ENCODE measurements at places on chromosomes 5 and 9. TPM values are rescaled to one million over a fixed set of nuclear protein-coding genes. Genes with fewer than 3 reads are reported as not detected.

The TMEM232 gene
- total RNA-seq = not detected

The DOCK8 gene
- total RNA-seq = 9.2 TPM

DNA sequence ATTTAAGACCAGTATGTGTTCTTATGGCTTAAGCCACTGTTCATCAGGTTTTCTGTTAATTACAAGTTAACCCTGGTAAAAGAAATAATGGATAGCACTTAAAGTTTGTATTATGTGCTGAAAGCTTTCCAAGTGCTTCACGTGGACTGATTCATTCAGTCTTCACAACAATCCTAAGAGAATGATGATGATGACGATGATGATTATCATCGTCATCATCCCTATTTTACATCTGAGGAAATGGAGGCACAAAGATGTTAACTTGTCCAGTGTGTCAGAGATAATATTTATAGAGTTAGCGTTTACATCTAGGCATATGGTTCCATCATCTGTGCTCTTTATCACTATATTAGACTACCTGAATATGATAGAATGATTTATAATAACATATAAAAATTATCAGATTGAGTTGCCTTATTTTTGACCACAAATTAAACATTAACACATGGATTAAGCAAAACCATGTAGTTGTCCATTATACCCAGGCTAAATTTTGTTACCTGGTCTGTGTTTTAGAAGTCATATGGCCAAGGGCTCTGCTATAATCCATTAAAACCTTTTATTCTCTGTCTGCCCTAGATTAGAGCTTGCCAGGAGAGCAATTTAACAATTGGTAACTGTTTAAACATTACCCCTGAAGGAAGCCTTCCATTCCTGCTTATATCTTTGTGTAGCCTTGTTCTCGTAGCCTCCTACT, 102.3 kb upstream of the MAP3K1 start:
- no peak for DNase-seq

- no peak for DNase-seq
These were observed 15.7 kb upstream of the CCDC152 start for GRCh38 chr5:42740920-42741319.

GRCh38 chr9:38119560-38120236, 50.7 kb upstream of the SHB start:
- DNase-seq = no peak

DNA sequence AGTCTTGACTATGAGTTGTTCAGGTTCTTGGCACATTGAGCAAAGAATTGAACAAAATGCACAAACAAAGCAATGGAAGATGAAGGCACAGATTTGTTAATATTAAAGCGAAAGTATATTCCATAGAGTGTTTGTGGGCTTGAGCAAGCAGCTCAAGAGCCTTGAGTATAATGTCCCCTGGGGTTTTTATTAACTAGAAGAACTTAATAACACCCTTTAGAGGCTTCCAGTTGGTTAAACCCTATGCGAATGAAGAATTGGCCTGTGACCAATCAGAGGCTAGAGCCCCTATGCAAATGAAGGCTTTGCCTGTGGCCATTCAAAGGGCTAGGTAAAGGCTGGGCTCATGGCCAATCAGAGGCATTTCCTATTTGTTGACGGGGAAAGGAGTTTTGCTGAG, 135.3 kb upstream of the IL12B start:
- no peak for DNase-seq

GRCh38 chr9:96524764-96525163, 74.8 kb downstream of the HABP4 start:
- no peak for DNase-seq

The FYB1 gene
- total RNA-seq = 1.8 TPM

The NMUR2 gene
- not detected for total RNA-seq

GRCh38 chr5:137231540-137231939, 267.6 kb downstream of the SPOCK1 start:
- DNase-seq = no peak

- no peak for DNase-seq
These were observed 221.6 kb upstream of the DAP start for GRCh38 chr5:10982626-10983025.

The PCDHGB3 gene
- total RNA-seq = 10.2 TPM

- no peak for DNase-seq
These were observed at the start of gene THBS4 for GRCh38 chr5:80034962-80035821. Gene THBS4, plus strand, starts transcription at chr5:80035348. Its CDS starts 190 bp downstream, at chr5:80035538.

The PLEKHG4B gene
- total RNA-seq = 8.3 TPM

GRCh38 chr5:152686931-152687330, 281.9 kb upstream of the NMUR2 start:
- no peak for DNase-seq

- DNase-seq = no peak
These were observed 53.2 kb upstream of the FBXW11 start for GRCh38 chr5:172059661-172060100.

- no peak for DNase-seq
These were observed 16.6 kb downstream of the ATOX1 start for GRCh38 chr5:151741678-151742423.

DNA sequence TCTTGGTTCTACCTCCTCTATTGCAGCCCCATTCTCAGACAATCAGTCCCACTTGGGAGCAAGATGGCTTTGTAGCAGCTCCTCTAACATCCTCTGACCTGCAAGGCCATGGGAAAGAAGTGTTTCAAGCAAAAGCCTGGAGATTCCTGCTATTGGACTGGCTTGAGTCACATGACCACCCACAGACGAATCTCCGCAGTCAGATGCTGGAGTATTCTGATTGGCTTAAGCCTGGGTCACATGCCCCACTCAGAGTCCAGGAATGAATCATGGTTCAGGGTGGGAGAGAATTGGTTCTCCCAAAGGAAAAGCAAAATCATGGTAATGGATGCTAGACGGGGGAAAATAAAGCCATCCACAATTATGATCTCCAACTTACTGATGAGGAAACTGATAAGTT, 22.6 kb upstream of the LMX1B start:
- no peak for DNase-seq

DNA sequence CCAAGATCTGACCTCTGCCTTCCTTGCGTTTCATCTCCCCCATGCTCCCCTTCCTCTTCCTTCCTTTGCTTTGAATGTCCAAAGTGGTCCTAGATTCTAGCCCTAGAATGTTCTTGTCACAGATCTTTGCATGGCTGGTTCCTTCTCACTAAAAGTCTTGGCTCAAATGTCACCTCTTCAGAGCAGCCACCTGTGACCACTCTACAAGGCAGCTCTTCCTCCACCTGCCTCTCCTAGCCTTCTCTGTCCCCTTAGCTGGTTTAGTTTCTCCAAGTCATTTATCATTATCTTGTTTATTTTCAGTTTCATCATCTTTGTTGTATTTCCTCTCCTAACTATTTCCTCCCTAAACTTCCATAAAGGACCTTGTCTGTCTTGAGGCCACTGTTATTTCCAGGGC, 7.1 kb upstream of the OCLN start:
- DNase-seq = no peak

The IL33 gene
- total RNA-seq = 6.9 TPM

- no peak for DNase-seq
These were observed 61.7 kb upstream of the COL15A1 start for GRCh38 chr9:98881836-98882568.

GRCh38 chr5:169581580-169582227, 1.9 kb upstream of the SPDL1 start:
- peak; percentile 65 for DNase-seq

- peak; percentile 83 for DNase-seq
These were observed 61.3 kb downstream of the RAPGEF1 start for GRCh38 chr9:131678499-131679111.

- no peak for DNase-seq
These were observed 94.0 kb downstream of the MLLT3 start for GRCh38 chr9:20528253-20528652.

DNA sequence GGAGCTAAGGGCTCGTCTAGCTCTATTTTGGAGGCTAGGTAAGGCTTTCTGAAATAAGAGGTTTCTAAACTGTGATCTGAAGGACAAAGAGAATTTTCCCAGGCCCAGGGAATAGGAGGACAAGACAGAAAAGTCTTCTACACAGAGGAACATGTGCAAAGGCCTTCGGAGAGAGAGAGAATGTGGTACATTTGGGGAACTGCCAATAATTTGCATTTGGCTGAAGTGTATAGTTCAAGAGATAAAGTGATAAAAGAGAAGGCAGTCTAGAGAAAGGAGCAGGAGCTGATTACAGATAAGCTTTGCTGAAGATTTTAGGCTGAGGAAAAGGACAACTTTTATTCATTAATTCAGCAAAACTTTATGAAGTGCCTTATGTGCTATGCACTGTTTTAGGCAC, 214.4 kb upstream of the ELL2 start:
- DNase-seq = no peak

The SPINK7 gene
- total RNA-seq = not detected

The CAMK2A gene
- 2.0 TPM for total RNA-seq

GRCh38 chr5:122810405-122810804, 35.0 kb upstream of the SNX24 start:
- DNase-seq = no peak

GRCh38 chr5:95668216-95668615, 14.6 kb downstream of the SPATA9 start:
- no peak for DNase-seq

The LECT2 gene
- total RNA-seq = not detected

DNA sequence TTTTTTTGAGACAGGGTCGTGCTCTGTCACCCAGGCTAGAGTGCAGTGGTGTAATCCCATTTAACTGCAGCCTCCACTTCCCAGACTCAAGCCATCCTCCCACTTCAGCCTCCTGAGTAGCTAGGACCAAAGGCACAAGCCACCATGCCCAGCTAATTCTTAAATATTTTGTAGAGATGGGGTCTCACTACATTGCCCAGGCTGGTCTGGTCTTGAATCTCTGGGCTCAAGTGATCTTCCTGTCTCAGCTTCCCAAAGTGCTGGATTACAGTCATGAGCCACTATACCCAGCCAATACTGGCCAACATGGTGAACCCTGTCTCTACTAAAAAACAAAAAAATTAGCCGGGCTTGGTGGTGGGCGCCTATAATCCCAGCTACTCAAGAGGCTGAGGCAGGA, 6.8 kb downstream of the DCAF12 start:
- no peak for DNase-seq

The SLC36A2 gene
- total RNA-seq = not detected

- DNase-seq = peak; percentile 66
These were observed 467 bp upstream of the PHF19 start for GRCh38 chr9:120877276-120878034.

- DNase-seq = no peak
These were observed 5.1 kb downstream of the HOMER1 start for GRCh38 chr5:79508794-79509193.

The CDHR2 gene
- total RNA-seq = not detected

GRCh38 chr9:792331-793260, 48.9 kb upstream of the DMRT1 start:
- no peak for DNase-seq

GRCh38 chr9:128495296-128495695, 9.2 kb upstream of the GLE1 start:
- no peak for DNase-seq

DNA sequence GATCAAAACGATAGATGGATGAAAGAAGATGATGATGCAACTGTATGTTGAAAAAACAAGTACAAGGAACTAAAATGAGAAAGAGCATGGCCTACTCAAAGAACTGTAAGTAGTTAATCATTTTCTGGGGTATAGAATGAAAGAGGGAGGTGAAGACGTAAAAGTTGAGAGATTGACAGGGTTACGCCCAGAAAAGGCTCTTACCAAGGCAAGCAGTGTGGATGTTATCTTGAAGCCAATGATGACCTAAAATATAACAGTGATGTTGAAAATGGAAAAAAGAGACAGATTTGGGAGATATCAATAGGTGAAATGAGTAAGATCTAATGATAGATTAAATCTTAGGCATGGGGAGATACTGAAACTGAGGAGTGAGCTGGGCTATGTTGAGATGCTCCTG, 80.4 kb upstream of the GNAQ start:
- no peak for DNase-seq

DNA sequence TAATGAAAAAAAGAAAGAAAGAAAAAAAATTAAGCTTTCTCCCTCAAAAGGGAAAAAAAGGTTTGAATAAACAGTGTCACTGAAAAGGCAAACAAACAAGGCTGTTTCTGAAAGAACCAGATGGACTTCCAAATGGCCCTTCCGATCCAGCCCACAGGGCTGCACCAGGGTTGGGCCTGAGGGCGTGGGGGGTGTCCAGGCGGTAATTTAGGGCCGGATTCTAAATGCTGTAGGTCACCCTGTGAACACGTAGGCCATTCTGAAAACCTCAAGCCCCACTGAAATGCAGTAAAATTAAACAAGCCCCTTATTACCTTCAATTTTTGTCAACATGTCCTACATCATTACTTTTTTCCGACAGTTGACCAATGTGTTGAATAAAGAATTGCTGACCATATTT, 132.1 kb downstream of the HSD17B3 start:
- DNase-seq = no peak

The LCN10 gene
- total RNA-seq = 10.3 TPM

DNA sequence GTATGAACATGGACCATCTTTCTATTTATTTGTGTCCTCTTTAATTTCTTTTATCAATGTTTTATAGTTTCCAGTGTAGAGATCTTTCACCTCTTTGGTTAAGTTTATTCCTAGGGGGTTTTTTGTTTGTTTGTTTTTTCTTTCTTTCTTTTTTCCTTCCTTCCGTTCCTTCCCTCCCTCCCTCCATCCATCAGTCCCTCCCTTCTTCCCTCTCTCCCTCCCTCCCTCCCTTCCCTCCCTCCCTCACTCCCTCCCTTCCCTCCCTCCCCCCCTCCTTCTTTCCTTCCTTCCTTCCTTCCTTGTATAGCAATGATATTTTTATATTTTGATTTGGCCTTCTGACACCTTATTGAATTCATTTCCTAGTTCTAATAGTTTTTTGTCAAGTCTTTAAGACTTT, 23.4 kb upstream of the IGFBPL1 start:
- no peak for DNase-seq

DNA sequence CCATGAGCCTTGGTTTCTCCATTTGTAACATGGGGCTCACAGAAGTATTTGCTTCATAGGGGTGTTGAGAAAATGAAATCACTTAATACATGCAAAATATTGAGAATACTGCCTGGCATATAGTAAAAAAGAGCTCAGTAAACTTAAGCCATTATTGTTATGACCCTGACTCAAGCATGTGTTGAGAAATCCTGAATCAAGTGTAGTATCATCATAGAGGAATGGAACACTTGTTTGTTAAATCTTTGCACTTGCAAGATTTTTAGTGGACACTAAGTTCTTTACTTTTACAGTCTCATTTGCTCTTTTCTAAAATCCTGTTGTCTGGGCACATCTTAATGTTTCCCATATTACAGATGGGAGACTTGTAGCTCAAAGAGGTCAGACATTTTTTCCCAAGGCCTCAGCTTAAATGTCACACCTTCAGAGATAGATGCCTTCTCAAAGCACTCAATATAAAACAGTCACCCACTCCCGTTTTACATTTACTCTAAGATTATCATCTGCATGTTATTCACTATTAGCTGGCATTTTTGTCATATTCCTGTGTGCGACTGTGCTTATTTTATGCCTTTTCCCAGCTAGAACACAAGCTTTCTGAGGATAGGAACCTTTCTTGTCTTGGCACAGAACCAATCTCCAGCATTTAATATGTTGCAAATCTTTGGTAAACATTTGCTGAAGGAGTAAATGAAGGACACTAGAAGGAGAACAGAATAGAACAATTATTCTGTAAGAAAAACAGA, 250.0 kb upstream of the TNC start:
- DNase-seq = no peak
